Sciatic nerve (tissue), 2 donors: ENCODE measurements at places on chromosomes 3 and 15. TPM values are rescaled to one million over a fixed set of nuclear protein-coding genes. Genes with fewer than 3 reads are reported as not detected.

The KLHL40 gene
- total RNA-seq: 0.13 TPM

DNA sequence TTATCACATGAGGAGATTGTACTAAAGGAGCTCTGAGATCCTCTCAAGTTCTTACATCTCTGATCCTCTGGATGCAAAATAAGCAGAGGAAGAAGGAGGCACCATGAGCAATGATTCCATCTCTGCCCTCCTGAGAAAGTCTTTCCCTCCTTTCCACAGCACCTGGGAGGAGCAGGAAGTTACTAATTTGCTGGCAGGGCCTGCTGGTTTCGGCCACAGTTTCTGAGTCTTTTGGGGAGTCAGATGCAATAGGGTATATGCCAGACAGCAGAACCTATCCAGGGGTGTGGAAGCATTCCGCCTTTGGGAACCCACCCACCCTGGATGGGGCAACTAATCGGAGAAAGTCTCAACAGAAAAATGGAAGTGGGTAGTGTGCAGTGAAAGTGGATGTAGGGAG, 38.5 kb upstream of the SPTSSB start:
- no peak for DNase-seq

DNA sequence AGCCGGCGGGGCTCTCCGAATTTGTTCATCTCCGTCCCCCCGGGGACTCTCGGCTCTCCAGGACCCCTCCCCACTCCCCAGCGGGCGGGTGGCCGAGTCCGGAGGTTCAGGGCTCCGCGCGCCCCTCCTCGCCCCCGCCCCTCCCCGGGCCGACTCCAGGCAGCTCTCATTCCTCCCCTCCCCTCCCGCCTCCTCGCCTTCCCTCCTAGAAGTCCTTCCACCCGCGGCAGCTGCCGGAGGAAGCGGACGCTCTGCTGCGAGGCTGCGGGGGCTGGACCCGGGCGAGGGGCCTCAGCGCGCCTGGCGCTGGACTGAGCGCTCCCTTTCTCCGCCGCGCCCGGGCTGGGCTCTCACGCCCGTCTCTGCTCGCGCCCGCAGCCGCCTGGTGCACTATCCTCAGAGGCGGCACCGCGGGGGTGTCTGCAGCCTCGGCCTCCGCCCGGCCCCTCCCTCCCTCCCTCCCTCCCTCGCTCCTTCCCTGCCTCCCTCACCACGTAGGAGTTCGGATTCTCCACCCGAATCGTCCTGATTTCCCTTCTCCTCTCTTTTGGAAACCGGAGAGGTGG, at the start of gene ROBO2:
Gene ROBO2, plus strand, starts transcription at position 494 of the 566 bp plus-strand sequence. CDS start 687 bp downstream, outside the sequence.
- peak; percentile 56 for DNase-seq

GRCh38 chr15:98369081-98369716, 279.1 kb upstream of the IGF1R start:
- DNase-seq: no peak

DNA sequence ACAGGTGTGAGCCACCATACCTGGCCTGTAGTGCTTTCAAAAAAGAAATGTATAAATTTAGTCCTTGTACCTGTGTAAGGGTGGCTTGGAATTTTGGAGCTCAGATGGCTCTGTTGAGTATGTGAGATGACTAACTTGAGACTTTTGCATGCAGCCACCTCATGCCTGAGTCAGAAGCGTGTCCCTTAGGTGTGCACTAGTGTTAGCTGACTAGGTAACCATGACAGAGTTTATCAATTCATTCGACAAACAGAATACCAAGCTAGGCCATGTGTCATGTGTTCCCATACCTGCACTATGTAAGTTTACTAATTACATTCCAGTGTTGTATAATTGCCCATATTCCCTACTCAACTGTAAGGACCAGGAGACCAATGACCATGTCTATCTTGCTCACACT, 4.0 kb upstream of the ZNF639 start:
- DNase-seq: no peak

GRCh38 chr15:67944010-67944641, 104.3 kb upstream of the RNU6-1 start:
- DNase-seq: no peak

GRCh38 chr15:69854521-69855181, 243.1 kb downstream of the TLE3 start:
- DNase-seq: no peak

DNA sequence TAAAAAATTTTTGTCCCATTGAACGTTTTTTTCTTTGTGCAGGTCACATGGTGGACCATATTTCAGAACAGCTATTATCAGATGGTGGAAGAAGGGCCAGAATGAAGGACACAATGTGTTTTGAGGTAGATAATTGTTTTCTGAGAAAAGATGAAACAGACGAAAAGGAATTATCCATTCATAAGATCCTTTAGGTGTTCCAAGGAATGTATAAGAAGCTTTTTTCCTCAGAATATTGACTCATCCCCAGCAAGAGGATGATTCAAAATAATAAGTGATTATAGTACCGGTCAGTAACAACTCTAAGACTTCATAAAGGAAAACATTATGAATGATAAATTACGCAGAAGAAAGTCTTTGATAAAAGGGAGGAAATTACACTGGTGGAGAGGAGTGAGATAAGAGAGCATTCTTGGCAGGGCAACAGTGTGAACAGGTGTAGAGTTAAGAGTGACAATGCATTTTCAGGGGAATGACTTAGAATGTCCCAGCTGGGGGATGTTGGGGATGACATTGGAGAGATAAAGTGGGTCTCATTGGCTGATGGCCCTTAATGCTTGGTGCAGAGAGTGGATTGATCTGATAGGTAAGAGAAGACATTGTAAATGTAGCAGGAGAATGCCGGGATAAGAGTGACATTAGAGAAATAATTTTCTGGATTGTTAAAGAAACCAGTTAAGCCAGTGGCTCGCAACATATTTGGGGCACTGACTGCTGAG, 27.0 kb upstream of the AQP9 start:
- DNase-seq: no peak

DNA sequence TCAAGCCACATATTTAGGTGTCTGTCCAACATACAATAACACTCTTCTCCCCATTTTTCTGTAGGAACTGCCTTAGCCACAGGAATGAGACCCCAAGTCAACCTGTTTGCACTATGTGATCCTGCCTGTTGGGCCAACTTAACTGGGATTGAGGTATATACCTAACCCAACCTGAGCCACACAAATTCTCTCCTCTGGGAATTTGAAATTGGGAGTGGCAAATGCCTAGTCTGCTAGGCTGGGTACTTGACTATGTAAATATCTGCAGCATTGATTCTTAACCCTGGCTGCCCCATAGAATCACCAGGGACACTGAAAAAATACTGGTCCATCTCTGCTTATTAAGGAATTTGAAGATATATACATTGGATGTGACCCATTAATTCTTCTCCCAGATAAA, 35.2 kb upstream of the TNIK start:
- DNase-seq: no peak

- DNase-seq: no peak
Observed at GRCh38 chr3:71229905-71230657, 353.4 kb downstream of the FOXP1 start.

The TF gene
- total RNA-seq: 40.6 TPM

GRCh38 chr15:43989938-43990337, 163.1 kb downstream of the WDR76 start:
- DNase-seq: no peak

DNA sequence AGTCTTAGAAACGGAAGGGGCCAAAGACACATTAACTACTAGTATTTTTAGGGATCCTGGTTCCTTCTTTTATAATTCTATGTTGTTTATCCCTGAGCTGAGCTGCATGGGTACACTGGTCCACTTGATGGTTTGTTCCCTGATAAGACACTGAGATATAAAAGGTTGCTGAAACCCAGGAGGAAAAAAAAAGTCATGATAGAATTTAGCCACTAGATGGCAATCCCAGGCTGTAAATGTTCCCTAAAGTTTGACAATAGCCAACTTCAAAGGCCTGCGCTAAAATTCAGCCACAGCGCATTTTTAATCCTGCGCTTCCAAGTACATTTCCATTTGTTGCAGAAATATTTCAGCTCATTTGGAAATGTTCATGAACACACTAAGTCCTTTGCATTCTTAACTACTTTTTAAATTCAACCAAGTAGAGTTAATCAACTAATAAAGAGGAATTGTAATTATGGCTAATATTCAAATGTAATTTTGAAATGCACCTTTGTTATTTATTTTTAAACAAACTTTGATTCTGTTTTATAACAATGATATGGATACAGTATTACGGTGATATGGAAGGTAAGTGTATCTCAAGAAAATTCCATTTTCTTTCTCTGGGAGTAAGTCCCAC, 249.3 kb upstream of the FEZF2 start:
- no peak for DNase-seq

DNA sequence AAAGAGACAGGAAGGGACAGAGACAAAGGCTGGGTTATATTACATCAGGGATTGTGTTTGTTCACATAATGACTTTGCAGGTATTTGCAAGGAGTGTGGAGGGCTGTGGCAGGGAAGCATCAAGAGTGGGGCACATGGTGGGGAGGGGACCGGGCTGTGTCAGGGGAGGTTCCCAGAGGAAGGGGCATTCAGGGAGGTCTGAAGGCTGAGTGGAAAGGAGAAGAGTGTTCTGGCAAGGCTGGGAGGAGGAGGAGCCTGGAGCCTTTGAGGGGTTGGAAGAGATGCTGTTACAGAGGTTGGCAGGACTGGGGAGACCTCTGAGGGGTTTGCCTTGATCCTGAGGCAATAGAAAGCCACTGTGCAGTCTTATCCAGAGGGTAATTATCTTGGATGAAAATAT, 49.4 kb downstream of the EXOG start:
- DNase-seq: no peak

- peak; percentile 61 for DNase-seq
Observed at GRCh38 chr3:153599685-153600084, 437.7 kb downstream of the RAP2B start.

GRCh38 chr15:52765785-52766184, 24.4 kb downstream of the ONECUT1 start:
- no peak for DNase-seq

DNA sequence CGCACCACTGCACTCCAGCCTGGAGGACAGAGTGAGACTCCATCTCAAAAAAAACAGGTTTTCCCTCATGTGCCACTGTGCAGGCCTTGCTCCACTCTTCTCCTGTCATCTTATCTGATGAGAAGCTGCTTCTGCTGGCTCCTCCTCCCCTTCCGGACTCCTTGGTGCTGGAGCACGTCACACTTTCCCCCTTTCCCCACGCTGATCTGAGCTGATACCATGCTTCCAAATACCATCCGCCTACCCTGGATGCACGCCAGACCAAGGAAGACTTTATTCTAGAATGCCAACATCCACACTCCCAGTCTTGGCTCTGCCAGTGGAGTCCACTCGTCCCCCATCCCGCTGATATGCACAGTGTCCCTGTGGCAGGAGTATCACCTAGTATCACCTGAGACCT, 31.3 kb downstream of the HOMER2 start:
- DNase-seq: no peak

GRCh38 chr15:98983334-98983733, 24.3 kb downstream of the PGPEP1L start:
- no peak for DNase-seq

DNA sequence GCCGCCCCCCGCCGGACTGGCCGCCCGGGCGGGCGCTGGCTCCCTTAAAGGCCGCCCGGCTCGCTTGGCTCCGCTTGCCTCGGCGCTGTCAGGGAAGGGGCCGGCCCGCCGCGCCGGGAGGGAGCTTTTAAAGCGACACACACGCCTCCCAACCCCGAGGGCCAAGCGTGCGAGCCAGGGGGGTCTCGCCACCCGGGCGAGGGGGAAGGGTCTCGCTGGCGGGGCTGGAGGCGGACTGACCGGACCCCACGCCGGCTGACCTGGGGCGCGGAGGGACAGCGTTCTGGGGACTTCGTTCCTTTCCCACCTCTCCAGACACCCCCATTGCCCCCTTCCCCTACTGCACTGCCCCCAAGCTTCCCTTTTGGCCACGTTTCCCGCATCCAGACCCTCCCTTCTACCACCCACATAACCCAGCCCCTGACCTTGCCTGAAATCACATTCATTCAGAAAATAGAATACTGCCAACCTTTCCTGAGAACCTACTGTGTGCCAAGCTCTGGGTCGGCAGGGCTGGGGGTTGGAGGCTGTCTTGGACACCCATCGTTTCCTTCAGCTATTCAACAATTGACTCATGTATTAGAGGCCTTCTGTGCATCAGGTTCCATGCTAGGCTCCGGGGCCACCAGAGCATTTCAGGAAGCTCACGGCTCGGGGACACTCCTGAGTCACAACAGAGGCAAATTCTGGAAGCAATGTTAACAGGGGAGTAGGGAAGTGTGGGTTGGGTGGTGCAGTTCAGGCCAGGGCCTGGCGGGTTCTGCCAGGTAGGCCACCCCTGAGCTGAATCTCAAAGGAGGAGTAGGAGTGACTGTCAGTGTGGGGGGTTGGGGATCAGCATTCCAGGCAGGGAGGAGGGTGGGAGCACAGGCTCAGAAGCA, at the start of gene INSYN1:
Gene INSYN1, minus strand, starts transcription at position 102 of the 881 bp plus-strand sequence. CDS start 2,221 bp downstream, outside the sequence.
- DNase-seq: no peak

DNA sequence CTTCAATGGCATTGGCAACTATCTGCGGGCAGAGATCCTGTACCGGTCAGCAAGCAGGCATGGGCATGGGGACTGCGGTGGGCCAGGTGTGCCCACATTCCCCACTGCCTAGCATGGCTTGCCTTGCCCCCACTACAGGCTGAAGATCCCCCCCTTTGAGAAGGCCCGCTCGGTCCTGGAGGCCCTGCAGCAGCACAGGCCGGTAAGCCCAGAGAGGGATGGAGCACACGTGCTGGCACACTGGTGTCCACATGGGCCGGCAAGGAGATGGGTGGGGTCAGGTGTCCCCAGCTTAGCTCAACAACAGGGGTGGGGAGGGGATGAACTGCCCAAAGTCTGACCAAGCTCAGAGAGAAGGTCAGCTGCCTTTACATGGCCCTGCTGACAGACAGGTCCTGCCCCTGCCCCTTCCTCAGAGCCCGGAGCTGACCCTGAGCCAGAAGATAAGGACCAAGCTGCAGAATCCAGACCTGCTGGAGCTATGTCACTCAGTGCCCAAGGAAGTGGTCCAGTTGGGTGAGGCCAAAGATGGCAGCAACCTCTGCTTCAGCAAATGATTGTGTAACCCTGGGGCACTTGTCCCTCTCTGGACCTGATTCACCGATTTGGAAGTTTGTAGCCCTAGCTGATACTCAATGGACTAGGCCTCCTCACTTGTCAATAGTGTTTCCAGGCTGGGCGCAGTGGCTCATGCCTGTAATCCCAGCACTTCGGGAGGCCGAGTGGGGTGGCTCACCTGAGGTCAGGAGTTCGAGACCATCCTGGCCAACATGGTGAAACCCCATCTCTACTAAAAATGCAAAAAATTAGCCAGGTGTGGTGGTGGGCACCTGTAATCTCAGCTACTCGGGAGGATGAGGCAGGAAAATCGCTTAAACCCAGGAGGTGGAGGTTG, 5.6 kb downstream of the NEIL1 start:
- DNase-seq: no peak

DNA sequence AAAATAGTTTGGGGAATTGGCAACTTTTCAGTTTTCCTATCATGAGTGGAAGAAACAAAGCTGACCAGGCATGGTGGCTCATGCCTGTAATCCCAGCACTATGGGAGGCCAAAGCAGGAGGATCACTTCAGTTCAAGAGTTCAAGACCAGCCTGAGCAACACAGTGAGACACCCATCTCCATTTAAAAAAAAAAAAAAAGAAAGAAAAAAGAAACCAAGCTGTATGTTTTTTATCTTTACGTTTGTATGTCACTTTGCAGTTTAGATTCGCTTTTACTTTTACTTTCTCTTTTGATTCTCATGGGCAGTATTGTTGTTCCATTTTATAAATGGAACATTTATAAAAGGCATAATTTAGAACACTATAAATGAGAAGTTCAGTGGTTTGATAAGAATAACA, 31.2 kb upstream of the TNIK start:
- DNase-seq: no peak

The MOBP gene
- total RNA-seq: 3.8 TPM

The HES1 gene
- 87.1 TPM for total RNA-seq
